ENCODE measurements at places on chromosomes 7 and 10.
A peak's percentile ranks its signal among the peaks of the same experiment; 100 is the strongest.

DNA sequence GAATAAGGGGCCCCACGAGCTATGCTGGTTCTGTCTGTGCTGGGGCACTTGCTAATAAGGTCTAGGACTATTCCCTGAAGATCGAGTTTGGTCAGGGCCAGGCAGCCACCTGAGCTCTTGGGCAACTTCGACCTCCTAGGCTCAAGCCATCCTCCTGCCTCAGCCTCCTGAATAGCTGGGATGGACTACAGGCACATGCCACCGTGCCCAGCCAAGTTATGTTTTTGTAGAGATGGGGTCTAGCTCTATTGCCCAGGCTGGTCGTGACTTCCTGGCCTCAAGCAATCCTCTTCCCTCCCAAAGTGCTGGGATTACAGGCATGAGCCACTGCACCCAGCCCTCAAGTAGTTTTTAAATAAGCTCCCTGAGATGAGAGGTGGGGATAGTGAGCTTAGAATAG, 2.9 kb downstream of the ZP3 start:
- no peak for DNase-seq

DNA sequence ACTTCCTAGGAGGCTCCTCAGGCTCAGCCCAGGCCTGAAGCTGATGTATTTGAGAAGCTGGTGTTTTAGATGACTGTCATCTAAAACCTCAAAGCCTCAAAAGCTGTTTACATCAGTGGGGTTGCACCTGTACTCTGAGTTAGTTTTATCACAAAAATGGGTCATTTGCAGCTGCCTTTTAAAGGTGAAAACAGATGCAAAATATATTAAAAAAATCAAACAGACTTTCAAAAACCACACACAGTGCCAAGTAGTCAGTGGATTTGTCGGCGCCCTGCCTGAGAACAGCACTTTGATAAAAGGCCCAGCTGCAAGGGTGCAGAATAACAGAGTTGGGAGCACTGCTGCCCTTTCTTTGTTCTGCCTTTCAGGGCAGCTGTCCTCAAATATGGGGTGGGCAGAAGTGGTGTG, 103.0 kb downstream of the VOPP1 start:
- DNase-seq = no peak

DNA sequence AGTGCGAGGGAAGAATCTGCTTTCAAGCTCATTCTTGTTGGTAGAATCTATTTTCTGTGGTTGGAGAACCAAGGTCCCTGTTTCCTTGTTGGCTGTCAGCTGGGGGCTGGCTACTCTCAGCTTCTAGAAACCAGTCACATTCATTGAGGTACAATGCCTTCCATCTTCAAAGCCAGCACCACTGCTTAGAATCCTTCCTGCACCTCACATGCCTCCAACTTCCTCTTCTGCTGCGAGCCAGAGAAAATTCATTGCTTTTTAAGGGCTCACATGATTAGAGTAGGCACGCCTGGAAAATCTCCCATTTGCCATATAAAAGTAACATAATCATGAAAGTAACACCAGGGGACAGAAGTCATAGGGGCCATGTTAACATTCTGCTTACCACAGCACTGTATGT, 28.7 kb downstream of the TES start:
- no peak for DNase-seq

DNA sequence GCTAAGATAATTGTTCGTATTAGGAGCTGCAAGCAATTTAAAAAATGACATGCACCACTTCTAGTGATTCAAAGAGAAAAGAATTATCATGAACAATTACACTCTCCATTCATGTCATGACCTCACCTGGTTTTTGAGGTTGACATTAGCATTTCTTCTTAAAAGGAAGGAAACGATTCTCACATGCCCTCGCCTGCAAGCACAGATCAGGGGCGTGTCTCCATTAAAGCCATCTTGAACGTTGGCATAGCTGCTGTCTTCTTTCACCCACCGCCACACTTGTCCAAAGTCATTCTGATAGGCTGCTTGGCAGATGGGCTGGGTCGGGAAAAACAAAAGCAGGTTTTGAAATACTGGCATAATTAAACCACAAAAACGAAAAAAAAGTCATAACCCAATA, 19.9 kb downstream of the ANKRD22 start:
- no peak for DNase-seq

- no peak for DNase-seq
Measured at GRCh38 chr7:25062380-25062779, 62.7 kb downstream of the CYCS start.

- DNase-seq = no peak
Measured at GRCh38 chr7:138519061-138519798, 59.2 kb downstream of the TRIM24 start.

DNA sequence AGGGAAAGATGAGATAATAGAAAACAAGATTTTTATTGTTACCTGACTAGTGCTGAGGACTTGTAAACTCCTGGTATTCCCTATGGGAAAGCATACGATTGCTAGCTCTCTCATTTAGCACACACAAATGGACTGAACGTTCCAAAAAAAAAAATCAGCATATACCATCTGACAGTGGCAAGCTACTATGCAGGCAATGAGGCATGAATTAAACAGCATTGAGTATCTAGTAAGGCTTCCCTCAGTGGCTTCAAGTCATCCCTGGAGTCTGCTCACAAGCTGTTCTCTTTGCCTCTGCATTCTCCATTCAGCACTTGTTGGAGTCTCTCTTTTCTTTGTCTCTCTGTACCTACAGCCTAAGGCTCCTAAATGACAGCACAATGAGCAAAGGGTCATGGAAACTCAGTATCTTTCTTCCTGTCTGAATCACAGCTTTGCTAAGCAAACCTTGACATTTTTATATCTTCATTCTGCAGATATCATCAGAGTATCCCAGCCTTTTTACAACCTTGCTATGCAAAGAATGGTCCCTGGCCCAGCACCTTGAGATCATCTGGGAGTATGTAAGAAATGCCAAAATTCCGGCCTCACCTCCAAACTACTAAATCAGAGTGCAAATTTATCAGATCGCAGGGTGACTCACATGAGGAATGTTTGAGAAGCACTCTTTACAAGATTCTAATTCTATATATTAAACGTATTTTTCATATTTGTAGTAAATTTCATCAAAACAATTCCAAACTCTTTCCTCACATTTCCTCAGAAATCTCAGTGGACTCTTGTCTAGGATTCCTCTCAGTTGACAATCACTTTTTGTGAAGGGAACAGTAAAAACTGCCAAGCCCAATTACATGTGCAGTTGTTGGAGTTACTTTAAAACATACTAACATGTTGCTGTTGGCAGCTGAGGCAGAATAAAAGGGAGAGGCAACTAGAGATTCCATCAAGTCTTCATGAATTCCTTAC, 10.8 kb upstream of the LIPA start:
- DNase-seq = peak; percentile 93

- DNase-seq = no peak
Measured at GRCh38 chr7:2887816-2888215, 43.7 kb upstream of the GNA12 start.

DNA sequence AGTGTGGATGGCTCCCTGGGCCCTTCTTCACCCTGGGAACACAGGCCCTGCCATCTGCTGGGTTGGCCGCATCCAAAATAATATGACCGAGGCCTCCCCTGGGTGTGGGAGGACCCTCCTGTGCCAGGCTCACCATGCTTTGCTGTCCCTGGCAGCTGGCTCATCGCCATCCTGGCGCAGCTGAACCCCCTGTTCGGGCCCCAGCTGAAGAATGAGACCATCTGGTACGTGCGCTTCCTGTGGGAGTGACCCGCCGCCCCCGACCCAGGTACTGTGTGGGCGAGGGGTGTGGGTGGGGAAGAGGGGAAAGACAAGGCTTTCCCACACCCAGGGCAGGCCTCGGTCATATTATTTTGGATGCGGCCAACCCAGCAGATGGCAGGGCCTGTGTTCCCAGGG, 4.8 kb downstream of the ATP6V0E2 start:
- DNase-seq = no peak

- DNase-seq = no peak
Measured at GRCh38 chr10:24962995-24963394, 10.6 kb upstream of the PRTFDC1 start.

GRCh38 chr7:149715476-149715875, 57.9 kb downstream of the ZNF467 start:
- no peak for DNase-seq

- DNase-seq = no peak
Measured at GRCh38 chr7:111051832-111052231, 39.1 kb upstream of the LRRN3 start.

- DNase-seq = no peak
Measured at GRCh38 chr10:5566614-5567013, 41.9 kb downstream of the CALML3 start.

DNA sequence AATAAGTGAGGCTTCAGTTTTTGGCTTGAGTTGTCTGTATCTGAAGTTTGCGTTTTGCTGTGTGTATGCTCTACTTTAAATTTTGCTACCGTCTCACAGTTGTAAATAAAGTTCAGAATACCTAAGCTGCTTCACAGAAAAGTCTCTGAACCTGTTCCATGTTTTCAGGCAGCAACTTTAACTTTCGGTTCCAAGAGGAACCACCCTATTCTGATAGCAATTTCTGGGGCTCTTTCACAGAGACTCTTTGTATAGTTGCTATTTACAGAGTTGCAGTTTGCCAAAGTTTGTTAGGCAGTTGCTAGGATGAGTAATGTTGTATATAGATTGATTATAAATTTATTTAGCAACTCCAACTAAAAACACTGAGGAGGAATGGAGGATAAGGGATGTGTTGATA, 5.7 kb downstream of the FAM221A start:
- no peak for DNase-seq

GRCh38 chr10:119658274-119658673, 7.1 kb downstream of the BAG3 start:
- DNase-seq = peak; percentile 95

DNA sequence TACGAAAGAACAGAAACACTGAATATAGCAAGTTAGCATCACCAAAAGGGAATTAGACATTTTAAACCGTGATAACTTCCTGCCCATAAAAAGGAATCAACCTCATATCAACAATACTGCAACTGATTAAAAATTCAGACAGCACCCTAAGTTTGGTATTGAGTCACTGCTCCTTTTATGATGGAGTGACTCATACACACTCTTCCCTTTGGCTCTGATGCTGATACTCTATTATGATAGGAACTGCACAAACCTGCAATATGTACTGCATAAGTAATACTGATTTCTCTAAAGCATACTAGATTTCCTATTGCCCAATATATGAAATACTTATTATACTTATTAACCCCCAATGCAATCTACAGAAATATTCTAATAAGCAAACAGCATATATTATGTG, 118.7 kb downstream of the PARD3 start:
- DNase-seq = peak; percentile 85
